ENCODE measurements at places on chromosomes 16 and 17.

DNA sequence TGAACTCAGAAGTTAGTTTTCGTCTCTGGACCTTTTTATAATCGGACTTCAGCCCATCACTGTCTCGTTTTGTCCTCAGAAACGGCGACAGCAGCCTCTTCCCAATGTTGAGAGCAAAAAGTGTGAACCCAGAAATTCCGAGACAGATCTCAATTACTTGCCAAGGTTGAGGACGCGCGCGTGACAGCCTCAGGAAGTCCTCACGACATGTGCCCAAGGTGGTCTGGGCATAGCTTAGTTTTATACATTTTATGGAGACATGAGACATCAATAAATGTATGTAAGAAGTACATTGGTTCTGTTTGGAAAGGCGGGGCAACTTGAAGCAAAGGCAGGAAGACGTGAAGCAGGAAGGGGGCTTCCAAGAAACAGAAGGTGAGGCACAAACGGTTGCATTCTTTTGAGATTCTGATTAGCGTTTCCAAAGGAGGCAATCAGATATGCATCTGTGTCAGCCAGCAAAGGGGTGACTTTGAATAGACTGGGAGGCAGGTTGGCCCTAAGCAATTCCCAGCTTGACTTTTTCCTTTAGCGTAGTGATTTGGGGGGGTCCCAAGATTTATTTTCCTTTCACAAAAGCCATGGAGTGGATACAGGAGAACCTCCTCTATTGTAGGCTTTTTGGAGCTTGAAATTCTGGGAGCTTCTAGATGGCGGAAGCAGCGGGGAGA, 583 bp upstream of the ZNF747 start:
- DNase-seq, result no peak

DNA sequence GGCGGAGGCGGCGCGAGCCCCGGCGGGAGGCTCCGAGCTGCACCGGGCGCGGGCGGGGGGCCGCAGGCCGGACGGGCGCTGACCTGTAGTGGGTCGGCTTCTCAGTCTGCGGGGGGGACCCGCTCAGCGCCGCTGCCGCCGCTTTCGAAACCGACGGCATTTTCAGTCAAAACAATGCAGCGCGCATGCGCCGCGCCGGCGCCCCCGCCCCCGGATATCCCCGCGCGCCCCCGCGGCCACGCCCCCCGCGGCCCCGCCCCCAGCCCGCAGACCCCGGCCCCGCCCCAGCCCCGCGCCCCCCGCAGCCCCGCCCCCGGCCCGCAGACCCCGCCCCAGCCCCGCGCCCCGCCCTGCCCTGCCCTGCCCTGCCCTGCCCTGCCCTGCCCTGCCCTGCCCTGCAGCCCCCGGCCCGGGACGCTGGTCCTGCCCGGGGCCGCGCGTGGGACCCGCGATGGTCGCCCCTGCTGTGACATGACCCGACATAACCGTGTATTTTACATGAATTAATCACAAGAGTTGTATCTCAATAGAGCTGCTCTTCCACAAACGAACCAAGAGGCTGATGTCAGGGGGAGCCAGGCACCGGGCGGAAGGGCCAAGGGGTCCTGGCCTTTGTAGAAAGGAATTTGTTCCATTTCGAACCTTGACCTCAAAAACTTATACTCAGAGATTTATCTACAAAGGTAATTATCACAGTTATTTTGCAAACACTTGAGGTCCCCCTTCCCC, at the start of gene UNKL:
Gene UNKL (minus strand): TSS at position 173 of the 729 bp plus-strand sequence. CDS start 13 bp downstream, at position 160.
- no peak for DNase-seq

DNA sequence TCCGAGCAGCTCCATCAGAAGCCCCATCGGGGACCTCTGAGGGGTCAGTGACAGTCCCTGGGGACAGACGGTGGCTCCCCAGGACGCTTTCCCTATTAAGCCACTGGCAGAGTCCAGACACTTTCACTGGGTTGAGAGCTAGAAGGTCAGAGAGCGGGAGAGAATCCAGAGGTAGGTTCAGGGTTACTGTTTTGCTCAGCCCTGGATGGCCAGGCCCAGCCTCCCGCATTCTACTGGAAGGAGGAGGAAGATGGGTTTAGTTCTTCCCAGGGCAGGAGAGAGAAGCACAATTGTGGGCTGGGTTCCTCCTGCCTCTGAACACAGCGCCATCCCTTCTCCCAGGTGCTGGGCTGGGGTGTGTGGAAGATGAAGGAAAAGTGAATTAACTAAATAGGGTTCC, 452.8 kb downstream of the SLC39A11 start:
- DNase-seq, result no peak

GRCh38 chr17:6098050-6098822, 28.1 kb downstream of the WSCD1 start:
- DNase-seq, result peak; percentile 34

GRCh38 chr16:27514806-27515205, 34.9 kb downstream of the GTF3C1 start:
- DNase-seq, result no peak
